ENCODE measurements at places on chromosomes 4 and X.
A peak's percentile ranks its signal among the peaks of the same experiment; 100 is the strongest.

DNA sequence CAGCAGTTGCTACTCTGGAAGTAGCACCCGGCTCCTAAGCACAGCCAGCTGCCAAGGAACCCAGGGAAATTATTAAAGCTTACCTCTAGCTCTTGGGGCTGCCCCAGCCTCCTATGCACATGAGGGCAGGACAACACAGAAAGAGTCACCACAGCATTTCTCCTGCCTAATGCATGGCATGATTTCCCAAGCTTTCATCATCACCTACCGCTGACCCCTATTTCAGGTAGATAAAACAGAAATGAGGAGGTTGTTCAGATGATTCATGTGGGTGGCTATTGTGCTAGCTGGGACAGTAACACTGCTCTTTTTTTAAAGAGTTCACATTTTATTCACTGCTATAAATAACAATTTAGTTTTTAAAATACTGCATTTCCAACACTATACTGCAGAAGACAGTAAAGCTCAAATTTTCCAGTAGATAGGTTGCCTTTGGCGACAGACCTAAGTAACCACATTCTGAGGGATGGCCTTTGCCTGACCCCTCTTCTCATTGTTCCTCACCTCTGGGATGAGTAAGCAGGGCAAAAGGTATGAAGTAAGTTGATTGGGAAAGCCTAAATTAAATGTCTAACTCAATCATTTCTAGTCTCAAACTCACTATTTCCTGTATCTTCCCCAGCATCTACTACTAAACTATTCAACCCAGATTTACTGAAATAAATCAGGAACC, 16.7 kb downstream of the CASK start:
- DNase-seq: no peak

GRCh38 chrX:9535101-9535500, 70.2 kb downstream of the TBL1X start:
- no peak for DNase-seq

- no peak for DNase-seq
Measured at GRCh38 chr4:181688872-181689271, 554.3 kb upstream of the TENM3 start.

GRCh38 chrX:154412468-154412867, 1.1 kb downstream of the TAFAZZIN start:
- no peak for DNase-seq

DNA sequence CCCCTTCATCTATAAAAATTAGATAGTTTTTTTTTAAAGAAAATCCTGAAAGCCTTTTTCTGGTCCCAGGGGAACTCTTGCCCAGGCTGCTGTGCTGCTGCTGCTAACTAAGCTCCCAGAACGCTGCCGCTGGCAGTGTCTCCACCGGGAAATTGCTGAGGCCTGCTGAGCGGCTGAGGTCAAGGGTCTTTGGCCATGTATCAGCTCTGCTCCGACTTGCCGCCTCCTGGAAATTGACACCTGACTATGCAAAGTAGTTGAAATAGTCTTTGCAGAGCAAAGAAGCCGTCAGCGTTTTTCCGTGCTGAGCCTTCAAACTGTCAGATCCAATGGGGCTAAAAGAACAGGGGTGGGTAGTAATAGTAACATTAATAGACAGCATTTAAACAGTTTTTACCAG, 839 bp downstream of the QDPR start:
- no peak for DNase-seq

- DNase-seq: no peak
Measured at GRCh38 chr4:130646886-130647285, 1550.9 kb downstream of the C4orf33 start.

DNA sequence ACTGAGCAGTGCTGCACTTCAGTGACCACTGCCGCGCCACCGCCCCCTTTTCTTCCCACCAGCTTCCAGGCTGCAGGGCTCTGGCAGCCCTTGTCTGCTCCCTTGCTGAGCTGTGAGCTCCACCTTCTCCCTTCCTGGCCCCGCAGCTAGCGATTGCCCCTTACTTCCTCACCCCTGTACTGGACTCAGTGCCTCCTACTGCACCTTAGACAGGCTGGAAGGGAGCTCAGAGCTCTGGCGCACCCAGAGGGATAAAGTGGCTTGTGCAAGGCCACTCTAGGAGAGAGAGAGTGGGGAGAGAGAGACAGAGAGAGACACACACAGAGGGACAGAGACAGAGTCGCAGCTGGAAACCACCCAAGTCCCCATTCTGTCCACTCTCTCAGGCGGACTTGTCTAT, 6.0 kb downstream of the RASL11B start:
- DNase-seq: no peak

DNA sequence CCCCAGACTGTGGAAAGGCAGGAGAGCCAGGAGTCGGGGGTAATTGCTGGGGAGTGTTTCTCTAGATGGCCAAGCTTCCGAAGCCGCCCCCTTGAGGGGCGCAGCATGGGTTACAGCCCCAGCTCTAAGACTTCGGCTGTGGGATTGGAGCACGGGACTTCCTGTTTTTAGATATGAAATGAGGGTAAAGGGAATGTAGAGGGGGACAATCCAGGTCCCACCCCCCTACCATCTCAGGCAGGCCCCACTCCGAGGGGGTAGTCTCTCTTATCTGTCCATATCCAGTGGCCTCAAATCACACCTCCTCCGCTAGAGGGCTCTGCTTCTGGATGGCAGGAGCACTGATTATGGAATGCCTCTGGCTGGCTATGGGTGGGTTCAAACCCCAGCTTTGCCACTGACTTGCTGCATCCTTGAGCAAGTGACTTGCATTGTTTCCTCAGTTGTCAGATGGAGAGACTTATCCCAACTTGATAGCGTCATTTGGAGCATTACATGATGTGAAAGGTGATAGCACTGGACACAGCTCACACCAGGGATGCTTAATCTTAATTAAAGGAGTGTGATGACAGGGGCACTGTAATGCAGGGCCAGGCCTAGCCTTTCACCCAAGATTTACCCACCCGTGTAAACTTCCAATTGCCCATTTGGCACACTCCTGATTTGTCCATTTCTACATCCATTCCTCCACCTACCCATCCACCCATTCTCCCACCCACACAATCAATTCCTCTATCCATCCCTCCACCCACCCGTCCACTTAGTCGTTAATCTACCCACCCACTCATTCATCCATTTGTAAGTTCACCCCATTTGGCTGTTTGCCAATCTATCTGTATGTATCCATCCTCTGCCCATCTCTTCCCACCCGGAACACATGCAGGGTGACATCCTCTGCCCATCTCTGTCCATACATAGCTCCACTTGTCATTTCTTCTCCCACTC, 848 bp upstream of the KCND1 start:
- peak; percentile 5 for DNase-seq

DNA sequence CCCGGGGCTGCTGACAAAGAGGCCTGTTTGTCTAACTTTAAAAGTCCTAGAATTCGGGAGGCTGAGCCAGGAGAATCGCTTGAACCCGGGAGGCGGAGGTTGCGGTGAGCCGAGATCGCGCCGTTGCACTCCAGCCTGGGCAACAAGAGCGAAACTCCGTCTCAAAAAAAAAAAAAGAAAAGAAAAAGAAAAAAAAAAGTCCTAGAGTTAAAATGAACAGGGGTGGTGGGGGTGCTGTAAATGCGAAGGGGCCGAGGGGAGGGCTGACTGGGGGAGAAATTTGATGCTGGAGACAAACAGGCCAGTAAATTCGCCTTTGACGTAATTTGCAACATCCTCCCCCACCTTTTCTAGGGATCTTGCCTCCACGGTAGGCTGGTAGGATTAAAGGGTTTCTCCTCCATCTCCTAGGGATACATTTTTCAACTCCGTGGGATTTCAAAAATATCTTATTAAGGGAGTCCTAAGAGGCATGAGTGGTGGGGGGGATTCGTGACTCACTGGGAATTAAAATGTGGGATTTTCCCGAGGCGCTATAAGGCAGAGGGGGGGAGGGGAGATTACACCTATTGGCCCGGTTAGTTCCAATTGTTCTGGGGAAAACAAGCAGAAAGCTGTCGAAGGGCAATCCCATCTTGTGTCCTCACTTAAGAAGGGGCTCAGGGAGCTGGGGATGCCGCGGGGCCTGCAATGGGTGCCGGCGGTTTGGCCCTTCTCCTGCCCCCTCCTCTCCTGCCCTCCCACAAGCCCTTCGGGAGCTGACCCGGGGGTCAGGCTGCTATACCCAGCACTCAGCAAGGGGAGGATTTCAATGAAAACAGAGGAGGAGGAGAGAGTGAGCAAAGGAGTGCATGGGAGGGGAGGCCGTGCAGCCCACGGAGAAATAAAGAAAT, 3.0 kb upstream of the BCOR start:
- DNase-seq: no peak

- DNase-seq: peak; percentile 23
Measured at GRCh38 chrX:70479247-70479921, 34.7 kb downstream of the DLG3 start.

- DNase-seq: no peak
Measured at GRCh38 chrX:13717700-13718472, 16.5 kb downstream of the TRAPPC2 start.

DNA sequence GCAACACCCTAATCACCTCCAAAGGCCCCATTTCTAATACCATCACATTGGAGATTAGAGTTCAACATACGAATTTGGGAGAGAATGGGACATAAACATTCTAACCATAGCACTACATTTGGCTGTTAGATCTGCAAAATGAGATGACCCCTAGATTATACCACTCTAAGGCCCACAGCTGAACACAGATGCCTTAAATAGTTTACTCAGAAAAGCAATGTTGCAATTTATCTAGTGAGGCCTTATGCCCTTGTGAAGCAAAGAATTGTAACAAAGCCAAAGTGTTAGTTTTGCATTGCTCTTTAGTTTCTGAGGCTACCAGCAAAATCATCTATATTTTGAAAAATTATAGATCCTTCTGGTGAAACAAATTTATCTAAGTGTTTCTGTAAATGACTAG, 31.6 kb upstream of the ARHGEF6 start:
- no peak for DNase-seq

- no peak for DNase-seq
Measured at GRCh38 chr4:63379750-63380522, 1029.3 kb downstream of the TECRL start.

DNA sequence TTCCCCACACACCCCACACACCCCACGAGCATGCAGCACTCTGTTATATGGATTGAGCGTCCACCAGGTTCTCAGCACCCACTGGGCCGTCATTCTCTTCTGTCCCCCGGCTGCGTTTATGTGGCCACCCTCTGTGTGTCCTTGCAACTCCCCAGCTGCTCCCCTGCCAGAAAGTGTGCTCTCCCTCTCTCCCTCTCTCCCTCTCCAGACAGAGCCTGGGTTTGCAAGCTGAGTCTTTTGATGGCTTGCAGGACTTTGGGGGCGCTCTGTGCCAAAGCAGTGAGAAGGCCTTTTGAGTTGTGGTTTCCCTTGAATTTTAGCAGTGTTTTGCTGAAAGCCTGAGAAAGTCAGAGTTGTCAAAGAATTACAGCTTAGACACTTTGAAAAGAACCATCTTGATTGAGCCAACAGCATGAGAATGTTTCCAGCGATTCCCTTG, 173.5 kb downstream of the DCLK2 start:
- DNase-seq: no peak

- DNase-seq: no peak
Measured at GRCh38 chr4:172497321-172497720, 671.3 kb upstream of the GALNT7 start.

- DNase-seq: no peak
Measured at GRCh38 chr4:67899096-67899495, 15.3 kb upstream of the TMPRSS11D start.

DNA sequence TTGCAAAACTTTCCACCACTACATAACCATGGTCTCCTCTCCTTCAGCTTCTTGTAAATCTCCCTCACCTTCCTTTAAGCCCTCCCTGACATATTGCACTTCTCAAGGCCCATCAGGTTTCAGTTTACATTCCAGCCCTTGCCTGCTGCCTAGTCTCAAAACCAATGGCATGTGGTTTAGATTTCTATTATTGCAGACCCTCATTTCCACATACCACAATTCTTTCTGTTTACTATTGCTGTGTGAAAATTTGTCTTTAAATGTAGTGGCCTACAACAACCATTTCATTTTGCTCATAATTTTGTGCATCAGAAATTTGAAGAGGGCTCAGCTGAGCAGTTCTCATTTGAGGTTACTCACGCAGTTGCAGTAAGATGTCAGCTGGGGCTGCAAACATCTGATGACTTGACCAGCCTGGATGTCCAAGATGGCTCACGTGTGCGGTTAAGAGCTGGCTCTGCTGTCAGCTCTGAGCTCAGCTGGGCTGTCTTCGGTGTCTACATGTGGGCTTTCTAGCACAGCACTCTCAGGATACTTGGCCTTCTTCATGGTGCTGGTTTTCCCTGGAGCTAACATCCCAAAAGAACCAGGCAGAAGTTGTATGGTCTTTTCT, 29.9 kb upstream of the SOD3 start:
- no peak for DNase-seq

- no peak for DNase-seq
Measured at GRCh38 chrX:121546317-121546716, 498.9 kb downstream of the GLUD2 start.

DNA sequence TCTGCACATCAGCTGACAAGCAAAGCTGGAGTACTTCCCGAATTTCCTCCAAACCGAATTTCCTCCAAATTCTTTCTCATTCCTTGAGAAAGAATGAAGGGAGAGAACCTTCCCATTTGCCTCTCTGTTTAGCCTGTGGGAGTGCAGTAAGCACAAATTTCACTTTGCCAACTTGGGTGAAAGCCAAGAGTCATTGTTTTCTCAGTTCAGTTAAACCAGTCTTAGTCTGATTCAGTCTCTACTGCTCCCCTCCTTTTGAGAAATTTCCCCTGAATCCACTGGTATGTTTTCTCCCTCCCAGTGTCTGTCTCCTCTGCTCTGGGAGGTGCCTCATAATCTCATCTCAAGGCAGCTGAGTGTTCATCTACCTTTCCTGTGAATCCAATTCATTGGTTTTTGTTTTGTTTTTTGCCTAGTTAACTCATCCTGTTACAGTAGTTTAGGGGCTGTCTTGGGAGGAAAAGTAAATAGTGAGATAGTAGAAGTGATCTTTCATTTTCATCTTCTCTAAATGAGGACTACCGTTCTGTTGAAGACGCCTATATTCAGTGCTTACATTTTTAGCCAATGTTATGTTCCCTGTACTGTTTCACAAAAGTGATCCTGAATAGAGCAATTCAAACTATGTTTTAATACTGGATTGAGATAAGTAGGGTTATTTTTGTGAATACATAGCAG, 49.0 kb downstream of the SYTL5 start:
- DNase-seq: no peak

GRCh38 chr4:96703265-96703664, 863.4 kb downstream of the PDHA2 start:
- DNase-seq: no peak

DNA sequence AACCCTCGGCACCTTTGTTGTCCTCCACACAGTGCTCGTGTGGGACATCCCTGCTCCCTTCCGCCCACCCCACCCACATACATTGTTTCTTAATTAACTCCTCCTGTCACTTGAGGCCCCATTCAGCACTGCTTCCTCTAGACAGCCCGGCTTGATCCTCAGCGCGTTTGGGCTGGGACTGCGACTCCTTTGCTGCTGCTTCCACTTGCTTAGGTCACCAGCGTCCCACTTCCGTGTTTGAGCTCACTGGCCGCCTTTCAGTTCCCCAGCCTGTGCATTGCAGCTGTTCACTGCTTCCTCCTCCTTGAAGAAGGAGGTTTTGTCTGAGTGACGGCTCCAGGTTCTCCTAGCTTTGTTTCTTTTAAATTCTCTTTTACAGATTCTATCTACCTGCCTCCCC, 16.1 kb downstream of the RNF4 start:
- DNase-seq: peak; percentile 88
